ENCODE measurements at places on chromosomes 7 and 10.

GRCh38 chr7:4307316-4308204 is 374.5 kb upstream of the FOXK1 start:
- no peak overlapping the region for H3K27ac ChIP-seq
- H3K36me3 ChIP-seq: no peaks in the 10 kb centered on the region
- DNase-seq: no peak
- no peak overlapping the region for H3K4me3 ChIP-seq
- H3K4me1 ChIP-seq: no peaks in the 10 kb centered on the region
- no peaks in the 10 kb centered on the region for H3K27me3 ChIP-seq

DNA sequence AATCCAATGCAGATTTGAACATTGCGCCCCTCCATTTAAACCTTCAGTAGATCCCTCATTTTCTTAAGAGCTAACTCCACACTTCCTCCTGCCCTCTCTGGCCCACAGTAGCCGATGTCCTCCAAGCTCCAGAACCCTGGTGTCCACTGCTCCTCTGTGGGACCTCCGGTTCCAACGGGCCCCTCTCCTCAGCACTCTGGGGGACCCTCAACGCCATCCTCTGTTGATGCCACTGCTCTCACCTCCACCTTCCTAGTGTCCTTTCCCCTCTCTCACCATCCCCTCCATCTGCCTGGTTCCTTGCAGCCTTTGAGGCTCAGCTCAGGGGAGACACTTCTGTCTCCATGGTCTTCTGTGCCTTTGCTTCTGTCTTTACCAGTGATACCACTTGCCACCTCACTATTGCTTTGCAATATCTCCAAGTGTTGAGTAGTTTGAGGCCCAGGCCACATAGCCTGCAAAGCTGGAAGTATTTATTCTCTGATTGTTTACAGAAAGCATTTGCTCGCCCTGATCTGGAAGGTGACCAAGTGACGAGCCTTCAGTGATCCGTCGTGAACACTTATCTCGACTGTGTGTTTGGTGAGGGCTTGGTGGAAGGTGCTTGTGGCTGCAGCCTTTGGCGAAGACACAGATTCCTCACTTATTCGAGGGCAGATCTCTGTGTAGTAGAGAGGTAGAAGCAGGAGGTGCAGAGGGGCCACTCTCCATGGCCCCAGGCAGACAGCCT is 104.8 kb upstream of the SHH start:
- no peak for DNase-seq
- no peaks in the 10 kb centered on the region for H3K36me3 ChIP-seq
- H3K27ac ChIP-seq: no peak overlapping the region
- no peaks in the 10 kb centered on the region for H3K27me3 ChIP-seq

DNA sequence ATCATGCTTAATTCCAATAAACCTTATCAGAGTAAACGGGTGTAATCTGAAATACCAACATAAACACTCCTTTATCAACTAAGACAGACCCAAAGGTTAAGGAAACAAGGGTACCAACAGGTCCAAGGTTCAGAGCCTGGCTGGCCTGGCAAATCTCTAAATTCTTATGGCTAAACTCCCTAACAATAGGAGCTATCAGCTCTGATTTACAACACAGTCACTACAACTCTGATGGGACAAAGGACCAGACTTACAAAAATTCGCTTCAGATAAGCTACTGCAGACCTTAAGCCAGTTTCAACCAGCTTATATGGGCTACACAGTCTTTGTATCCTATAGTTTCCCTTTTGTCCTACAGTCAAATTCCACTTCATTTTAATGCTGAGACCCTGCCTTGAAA is 381.9 kb downstream of the ZWINT start:
- H3K27ac ChIP-seq: no peak overlapping the region
- no peak for DNase-seq
- H3K4me1 ChIP-seq: no peaks in the 10 kb centered on the region
- no peak overlapping the region for H3K4me3 ChIP-seq
- H3K27me3 ChIP-seq: no peaks in the 10 kb centered on the region

GRCh38 chr10:3054851-3055199 is 12.5 kb upstream of the PFKP start:
- H3K27me3 ChIP-seq: peaks cover 8% of the 10 kb centered on the region
- 0 out of 2 replicates have a peak, but pooled peaks cover 4% of the 10 kb centered on the region for H3K4me1 ChIP-seq
- no peaks in the 10 kb centered on the region for H3K36me3 ChIP-seq

DNA sequence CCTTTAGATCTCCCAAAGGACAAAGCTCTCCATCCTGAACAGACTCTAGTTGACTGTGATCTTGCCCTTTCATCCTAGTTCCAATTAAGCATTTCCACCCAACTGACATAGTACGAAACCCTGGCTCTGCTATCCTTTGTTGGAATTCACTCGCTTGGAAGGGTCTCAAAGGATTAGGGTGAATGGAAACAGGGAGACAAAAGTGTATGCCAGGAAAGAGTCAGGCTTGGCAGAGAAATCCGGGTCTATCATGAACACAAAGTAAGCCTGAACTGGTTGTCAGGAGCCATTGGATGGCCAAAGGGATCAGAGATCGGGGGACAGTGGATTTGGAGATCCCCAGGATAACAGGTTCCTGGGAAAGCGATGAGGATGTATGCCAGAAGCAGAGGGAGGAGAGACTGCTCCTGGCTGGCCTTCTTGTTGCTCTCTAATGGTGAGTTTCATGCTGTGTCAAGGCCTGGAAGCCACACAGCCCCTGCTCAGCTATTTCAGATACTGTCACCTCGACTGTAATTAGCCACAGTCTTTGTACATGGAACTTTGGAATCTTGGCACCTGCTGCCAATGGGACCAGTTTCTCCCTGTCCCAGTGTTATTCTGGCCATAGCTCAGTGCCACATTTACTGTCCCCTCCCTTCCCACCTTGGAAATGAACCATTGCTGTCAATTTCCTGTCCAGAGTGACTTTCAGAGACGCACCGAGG is 1168.7 kb upstream of the AUTS2 start:
- no peak for DNase-seq
- no peaks in the 10 kb centered on the region for H3K27me3 ChIP-seq
- no peaks in the 10 kb centered on the region for H3K36me3 ChIP-seq
- no peak overlapping the region for H3K4me3 ChIP-seq

DNA sequence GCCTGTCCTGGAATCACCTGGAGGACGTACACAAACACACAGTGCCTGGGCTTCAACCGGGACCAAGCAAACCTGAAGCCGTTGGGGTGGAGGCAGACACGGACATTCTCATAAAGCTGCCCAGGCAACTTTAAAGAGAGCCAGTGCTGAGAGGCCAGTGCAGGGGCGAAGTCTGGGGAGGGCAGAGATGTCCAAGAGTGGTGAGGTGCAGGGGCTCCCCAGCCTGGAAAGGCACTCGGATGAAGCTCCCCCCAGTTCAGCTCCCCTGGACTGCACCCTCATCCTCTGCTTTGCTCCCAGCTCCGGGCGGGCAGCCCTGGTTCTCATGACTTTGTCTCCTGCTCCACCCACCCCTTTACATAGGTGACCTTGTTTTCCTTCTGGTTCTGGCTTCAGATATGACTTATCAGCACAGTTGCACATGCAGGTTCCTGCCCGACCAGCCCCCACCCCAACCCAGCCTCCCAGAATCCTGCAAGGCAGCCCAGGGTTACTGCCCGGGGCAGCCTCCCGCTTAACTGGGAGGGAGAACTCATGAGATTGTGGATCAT is 60.8 kb upstream of the EEPD1 start:
- no peak overlapping the region for H3K4me3 ChIP-seq
- H3K4me1 ChIP-seq: no peaks in the 10 kb centered on the region
- no peak overlapping the region for H3K27ac ChIP-seq
- no peaks in the 10 kb centered on the region for H3K36me3 ChIP-seq
- no peaks in the 10 kb centered on the region for H3K27me3 ChIP-seq

DNA sequence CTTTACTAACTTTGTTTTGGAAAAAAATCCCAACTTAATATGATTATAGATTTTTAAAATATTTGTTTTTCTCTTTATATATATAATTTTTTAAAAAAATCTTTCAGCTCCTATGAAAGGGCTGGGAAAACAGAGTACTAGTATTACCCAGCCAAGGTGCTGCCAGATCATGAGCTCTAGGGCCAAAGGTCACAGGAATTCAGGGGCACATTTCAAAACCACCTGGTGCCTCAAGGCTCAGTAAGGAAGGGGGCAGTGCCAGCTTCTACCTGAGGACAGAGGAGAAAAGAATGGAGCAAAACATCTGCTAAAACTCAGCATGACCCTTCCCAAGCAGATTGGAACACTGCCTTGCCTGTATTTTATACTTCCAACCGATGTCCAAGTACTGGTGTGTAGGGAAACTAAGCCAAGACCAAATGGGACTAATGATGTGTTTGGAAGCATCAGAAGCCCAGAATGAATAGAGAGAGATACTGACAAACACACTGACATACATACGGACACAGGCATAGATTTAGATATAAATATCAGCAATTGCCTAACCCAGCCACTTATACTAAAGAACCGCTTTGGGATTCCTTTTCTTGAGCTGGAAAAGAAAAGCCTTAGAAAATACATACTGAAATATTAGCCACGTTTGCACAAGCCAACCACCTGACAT is 667.3 kb downstream of the PARD3 start:
- no peak overlapping the region for H3K27ac ChIP-seq
- no peak overlapping the region for H3K4me3 ChIP-seq
- DNase-seq: no peak

- H3K4me3 ChIP-seq: no peak overlapping the region
- H3K27me3 ChIP-seq: no peaks in the 10 kb centered on the region
- H3K36me3 ChIP-seq: peaks cover 71% of the 10 kb centered on the region
- no peak overlapping the region for H3K27ac ChIP-seq
Observed at GRCh38 chr7:55515569-55516279, 56.6 kb downstream of the VOPP1 start.

DNA sequence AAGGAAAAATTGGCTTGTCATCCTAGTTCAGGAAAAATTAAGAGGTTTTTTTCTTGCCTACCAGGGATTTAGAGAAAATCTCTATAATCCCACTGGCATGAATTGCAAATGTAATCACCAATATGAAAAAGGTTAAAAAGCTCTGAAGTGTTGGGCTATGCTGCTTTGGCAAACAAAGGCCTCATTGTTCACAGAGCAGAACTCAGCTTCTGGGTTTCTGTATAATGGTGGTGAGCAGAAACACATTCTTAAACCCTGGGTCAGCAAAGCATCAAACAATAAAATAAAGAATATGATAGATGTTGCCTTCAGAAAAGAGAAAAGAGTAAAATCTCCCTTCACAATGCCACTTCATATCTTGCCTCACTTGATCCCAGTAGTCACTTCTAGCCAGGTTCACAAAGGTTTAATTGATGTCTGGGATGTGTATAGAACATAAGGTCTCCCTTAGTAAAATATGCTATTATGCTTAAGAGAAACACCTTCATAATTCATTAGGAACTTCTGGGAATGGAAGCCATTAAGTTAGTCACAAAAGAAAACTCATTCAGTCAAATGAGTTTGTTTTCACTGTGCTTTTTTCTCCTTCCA is 1255.5 kb upstream of the PHF14 start:
- no peaks in the 10 kb centered on the region for H3K4me1 ChIP-seq
- H3K27me3 ChIP-seq: no peaks in the 10 kb centered on the region
- H3K4me3 ChIP-seq: no peak overlapping the region
- DNase-seq: no peak
- no peak overlapping the region for H3K27ac ChIP-seq
- no peaks in the 10 kb centered on the region for H3K36me3 ChIP-seq

- H3K27me3 ChIP-seq: peaks cover 6% of the 10 kb centered on the region
- no peak overlapping the region for H3K4me3 ChIP-seq
- no peak overlapping the region for H3K27ac ChIP-seq
- H3K4me1 ChIP-seq: no peaks in the 10 kb centered on the region
- no peaks in the 10 kb centered on the region for H3K36me3 ChIP-seq
- DNase-seq: no peak
Observed at GRCh38 chr10:1673568-1674345, 63.6 kb downstream of the ADARB2 start.

- peak; percentile 77 for DNase-seq
- H3K27me3 ChIP-seq: no peaks in the 10 kb centered on the region
- peak overlapping the region; percentile 66 for H3K27ac ChIP-seq
- peaks cover 79% of the 10 kb centered on the region for H3K36me3 ChIP-seq
- no peak overlapping the region for H3K4me3 ChIP-seq
Observed at GRCh38 chr7:157404845-157405481, 68.2 kb downstream of the DNAJB6 start.

DNA sequence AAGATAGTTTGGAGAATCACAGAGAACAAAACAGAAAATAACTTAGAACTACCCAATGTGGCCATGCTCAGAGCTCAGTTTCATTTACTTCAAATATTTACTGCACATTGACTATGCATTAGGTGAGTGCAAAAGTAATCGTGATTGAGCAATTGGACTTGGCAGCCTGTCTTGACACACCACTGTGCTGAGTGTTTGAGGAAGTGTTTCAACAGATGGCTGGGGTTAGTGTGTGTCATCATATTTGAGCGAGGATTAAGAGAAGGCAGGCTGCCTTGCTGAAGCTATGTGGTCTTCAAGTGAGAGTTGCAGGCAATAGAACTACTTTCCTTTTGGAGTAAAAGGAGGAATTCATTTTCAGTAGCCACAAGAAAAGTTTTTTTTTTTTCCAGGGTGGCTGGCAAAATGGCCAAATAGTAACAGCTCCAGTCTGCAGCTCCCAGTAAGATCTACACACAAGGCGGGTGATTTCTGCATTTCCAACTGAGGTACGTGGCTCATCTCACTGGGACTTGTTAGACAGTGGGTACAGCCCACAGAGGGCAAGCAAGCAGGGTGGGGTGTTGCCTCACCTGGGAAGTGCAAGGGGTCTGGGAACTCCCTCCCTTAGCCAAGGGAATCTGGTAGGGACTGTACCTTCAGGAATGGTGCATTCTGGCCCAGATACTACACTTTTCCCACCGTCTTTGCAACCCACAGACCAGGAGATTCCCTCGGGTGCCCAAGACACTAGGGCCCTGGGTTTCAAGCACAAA is 37.6 kb downstream of the AKR1C4 start:
- H3K4me3 ChIP-seq: no peak overlapping the region
- DNase-seq: no peak
- H3K36me3 ChIP-seq: no peaks in the 10 kb centered on the region
- no peaks in the 10 kb centered on the region for H3K27me3 ChIP-seq
- no peak overlapping the region for H3K27ac ChIP-seq
- no peaks in the 10 kb centered on the region for H3K4me1 ChIP-seq

GRCh38 chr7:92788559-92789183 is 47.7 kb downstream of the CDK6 start:
- no peak for DNase-seq
- peak overlapping the region; percentile 49 for H3K27ac ChIP-seq
- no peak overlapping the region for H3K4me3 ChIP-seq
- peaks cover 66% of the 10 kb centered on the region for H3K4me1 ChIP-seq
- H3K27me3 ChIP-seq: no peaks in the 10 kb centered on the region

DNA sequence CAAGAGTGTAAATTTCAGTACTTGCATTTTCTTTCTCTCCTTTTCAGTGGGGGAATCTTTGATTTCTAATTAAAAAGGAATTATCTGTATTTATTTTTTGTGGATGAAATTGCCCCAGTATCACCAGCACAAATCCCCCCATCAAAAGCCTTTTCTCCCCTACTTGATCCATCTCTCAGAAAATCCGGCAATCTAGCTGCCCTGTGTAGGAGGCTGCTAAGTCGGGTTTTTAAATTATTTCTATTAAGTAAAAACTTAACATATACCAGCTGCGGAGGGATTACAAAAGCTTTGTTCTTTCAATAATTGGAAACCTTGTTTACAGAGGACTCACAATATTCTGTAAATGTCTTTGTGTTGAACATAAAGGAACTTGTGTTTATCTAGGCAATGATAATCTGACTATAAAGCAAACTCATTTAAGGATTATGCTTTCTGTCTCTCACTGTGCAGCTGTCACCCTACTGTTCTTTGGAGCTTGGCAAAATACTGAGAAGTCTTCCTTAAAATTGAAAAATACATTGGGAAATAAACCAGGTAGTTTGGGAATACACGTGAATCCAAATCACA is 177.4 kb upstream of the PRR15 start:
- H3K36me3 ChIP-seq: no peaks in the 10 kb centered on the region
- H3K4me1 ChIP-seq: no peaks in the 10 kb centered on the region
- H3K27me3 ChIP-seq: no peaks in the 10 kb centered on the region
- H3K27ac ChIP-seq: no peak overlapping the region
- no peak overlapping the region for H3K4me3 ChIP-seq

GRCh38 chr10:26359670-26360069 is 78.5 kb upstream of the APBB1IP start:
- no peaks in the 10 kb centered on the region for H3K4me1 ChIP-seq
- H3K36me3 ChIP-seq: no peaks in the 10 kb centered on the region
- no peaks in the 10 kb centered on the region for H3K27me3 ChIP-seq
- no peak overlapping the region for H3K4me3 ChIP-seq

All from DND-41 (cell line).